SJSA1 (cell line): ENCODE measurements at places on chromosomes 1 and 21. TPM values are rescaled to one million over a fixed set of nuclear protein-coding genes. Genes with fewer than 3 reads are reported as not detected.

- DNase-seq = no peak
Observed at GRCh38 chr1:222616525-222616924, 1.4 kb upstream of the MIA3 start.

DNA sequence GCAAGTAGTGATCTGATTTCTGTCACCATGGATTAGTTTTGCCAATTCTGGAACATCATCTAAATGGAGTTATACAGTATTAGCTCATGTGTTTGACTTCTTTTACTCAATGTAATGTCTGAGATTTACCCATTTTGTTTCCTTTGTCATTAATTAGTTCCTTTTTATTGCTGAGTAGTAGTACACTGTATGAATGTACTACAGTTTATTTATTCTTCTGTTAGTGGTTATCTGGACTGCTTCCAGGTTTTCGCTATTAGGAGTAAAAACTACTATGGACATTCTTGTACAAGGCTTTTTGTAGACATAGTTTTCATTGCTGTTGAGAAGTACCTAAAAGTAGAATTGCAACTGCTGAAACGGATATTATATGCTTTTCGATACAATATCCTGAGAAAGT is 14.1 kb downstream of the SUCO start:
- DNase-seq = peak; percentile 42

GRCh38 chr1:230265200-230266115 is 160.7 kb downstream of the PGBD5 start:
- no peak for DNase-seq

GRCh38 chr1:34167389-34167788 is 2.4 kb upstream of the CSMD2 start:
- peak; percentile 6 for DNase-seq

DNA sequence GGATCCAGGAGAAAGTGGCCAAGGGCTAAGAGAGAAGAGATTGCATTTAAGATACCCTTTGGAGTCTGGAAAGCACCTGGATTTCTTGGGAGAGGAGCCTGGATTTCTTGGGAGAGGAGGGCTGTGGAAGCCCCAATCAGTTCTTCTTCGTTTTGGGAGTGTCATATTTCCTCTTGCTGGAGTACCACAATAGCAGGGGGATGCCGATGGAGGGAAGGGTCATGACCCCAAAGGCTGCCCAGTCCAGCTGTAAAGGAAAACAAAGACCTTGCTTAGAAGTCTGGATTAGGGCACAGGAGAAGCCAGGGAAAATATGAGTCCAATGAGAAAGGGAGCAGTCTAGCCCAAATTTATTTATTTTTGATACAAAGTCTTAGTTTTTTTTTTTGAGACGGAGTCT is 11.3 kb downstream of the SSR2 start:
- DNase-seq = no peak

GRCh38 chr21:41875086-41875485 is 4.1 kb downstream of the PRDM15 start:
- no peak for DNase-seq

FMO5 gene
- 1.1 and 1.5 TPM in 2 replicates for total RNA-seq

ADAM30 gene
- total RNA-seq = not detected in 2 replicates

TMPRSS15 gene
- not detected in 2 replicates for total RNA-seq

NBPF8 gene
- total RNA-seq = 4.8 and 8.8 TPM in 2 replicates
